ENCODE measurements at places on chromosomes 4 and X.

GRCh38 chrX:67684136-67684535, 140.3 kb downstream of the AR start:
- DNase-seq, result no peak

DNA sequence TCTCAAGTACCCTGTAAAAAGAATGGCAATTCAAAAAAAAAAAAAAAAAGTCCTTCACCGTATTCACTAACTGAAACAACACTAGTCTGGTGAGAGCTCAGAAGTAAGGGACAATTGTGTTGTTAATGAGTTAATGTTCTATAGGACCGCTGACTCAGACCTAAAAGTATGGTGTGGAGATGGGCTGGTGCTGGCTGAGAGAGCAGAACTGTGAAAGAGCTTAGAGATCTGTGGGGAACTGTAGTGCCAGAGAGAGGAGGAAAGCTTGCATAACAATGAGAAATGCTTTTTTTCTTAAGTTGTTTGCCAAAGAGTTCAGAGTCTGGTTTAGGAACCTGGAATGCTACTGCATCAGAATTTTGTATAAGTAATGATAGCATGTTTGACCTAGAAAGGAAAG, 65.1 kb downstream of the LHFPL1 start:
- DNase-seq, result no peak

GRCh38 chr4:99052902-99053301, 35.7 kb downstream of the ADH5 start:
- no peak for DNase-seq

GRCh38 chr4:76659103-76659490, 224.1 kb downstream of the SHROOM3 start:
- DNase-seq, result no peak

GRCh38 chrX:119647552-119648420, 41.6 kb upstream of the NKRF start:
- DNase-seq, result peak; percentile 18

DNA sequence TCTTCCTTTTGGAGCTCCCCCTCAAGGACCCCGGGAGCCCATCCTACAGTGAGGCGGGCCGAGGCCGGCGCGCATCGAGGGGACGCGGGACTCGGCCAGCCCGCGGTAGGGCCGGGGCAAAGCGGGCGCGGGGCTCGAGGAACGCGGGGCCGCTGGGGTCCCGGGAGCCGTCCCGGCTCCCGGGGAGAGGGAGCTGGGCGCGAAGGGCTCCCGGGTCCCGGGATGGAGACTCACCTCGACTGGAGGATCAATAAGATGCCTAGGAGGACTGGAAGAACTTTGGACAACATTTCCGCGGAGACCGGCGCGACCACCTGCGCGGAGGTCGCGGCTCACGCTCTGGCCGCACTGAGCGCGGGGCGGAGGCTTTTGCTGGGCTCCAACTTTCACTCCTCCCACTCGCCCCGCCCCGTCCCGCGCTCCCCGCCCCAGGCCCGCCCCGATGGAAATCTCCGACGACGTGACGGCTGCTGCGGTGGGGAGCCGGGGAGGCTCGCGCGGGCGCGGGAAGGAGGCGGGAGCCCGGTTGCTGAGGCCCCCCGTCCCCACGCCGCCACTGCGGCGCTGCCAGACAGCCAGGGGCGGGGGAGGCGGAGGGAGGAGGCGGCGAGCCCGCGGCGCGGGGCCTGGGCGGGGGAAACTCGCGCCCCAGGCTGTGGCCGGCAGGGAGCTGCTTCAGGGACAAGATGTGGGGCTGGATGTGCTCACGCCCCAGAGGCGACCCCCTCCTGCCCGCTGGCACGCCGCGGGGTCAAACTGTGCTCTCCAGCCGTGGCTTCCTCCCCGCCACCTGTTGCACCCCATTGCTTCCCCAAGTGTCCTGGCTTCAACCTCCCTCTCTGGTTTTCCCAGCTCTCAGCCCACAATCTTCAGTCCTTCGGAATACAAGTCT, at the start of gene GABRE:
GABRE (minus strand) TSS at position 341 of the 892 bp plus-strand sequence; CDS start at position 290, 51 bp downstream.
- no peak for DNase-seq

DNA sequence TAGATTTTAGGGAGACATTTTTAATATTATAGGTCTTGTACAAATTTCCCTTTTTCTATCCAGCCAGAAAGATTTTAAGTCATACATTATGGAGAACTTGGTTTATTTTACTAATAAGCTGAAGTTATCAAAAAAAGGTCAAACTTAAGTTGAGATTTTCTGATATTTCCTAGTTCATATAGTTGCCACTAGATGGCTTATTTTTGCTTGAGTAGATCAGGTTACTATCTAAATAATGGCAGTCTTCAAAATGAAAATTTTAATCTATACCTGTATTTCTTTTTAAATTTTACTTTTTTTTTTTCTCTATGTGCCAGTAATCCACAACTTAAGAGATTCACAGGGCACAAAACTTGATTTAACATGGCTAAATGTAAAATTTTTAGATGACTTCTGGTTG, 52.3 kb downstream of the USP9X start:
- DNase-seq, result no peak

DNA sequence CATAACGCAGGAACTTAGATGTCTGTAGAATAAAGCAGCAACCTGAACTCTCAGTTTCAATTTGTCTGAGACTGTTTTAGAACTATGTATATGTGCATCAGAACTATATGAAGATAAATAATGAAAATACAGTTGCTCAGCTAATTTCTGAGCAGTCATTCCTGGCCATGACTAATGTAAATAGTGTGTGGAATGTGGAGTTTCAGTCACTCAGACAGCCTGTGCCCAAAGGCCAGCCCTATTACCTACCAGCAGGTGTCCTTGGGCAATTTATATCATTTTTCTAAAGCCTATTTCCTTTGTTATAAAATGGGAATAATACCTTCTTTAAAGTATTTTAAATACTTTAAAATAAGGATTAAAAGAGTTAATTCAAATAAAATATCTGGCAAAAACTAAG, 56.0 kb upstream of the RELL1 start:
- no peak for DNase-seq

GRCh38 chrX:10235851-10236250, 79.1 kb downstream of the CLCN4 start:
- no peak for DNase-seq

DNA sequence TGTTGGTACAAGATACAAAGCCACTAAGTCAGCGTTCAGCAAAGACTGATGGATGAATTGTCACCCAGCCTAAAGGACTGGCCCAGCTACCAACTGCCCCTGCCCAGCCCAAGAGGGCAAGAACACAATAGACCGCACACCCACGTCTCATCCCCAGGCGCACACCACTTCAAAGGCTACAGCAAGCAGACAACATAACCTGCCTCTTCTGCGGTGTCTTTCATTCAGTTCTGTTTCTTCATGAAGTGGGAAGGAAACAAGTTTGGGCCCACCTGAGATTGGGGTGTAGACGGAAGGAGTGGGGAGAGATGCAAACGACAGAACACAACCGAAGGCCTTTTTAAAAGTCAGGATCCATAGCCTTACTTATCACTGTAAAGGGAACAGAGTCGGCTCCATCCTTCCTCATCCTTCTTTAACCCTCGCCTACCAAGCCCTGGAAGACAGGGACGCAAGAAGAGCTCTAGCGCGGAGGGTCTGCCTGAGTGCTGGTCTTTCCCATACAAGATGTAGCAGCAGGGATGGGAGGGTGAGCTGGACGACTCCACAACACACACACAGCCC, 691 bp downstream of the SCARB2 start:
- no peak for DNase-seq

GRCh38 chr4:123661080-123661737, 264.6 kb downstream of the SPRY1 start:
- DNase-seq, result no peak

GRCh38 chr4:54234497-54235205, 5.6 kb downstream of the PDGFRA start:
- no peak for DNase-seq

GRCh38 chr4:139984471-139984870, 169.5 kb downstream of the MAML3 start:
- no peak for DNase-seq

GRCh38 chr4:113682730-113683537, 78.6 kb downstream of the CAMK2D start:
- no peak for DNase-seq

DNA sequence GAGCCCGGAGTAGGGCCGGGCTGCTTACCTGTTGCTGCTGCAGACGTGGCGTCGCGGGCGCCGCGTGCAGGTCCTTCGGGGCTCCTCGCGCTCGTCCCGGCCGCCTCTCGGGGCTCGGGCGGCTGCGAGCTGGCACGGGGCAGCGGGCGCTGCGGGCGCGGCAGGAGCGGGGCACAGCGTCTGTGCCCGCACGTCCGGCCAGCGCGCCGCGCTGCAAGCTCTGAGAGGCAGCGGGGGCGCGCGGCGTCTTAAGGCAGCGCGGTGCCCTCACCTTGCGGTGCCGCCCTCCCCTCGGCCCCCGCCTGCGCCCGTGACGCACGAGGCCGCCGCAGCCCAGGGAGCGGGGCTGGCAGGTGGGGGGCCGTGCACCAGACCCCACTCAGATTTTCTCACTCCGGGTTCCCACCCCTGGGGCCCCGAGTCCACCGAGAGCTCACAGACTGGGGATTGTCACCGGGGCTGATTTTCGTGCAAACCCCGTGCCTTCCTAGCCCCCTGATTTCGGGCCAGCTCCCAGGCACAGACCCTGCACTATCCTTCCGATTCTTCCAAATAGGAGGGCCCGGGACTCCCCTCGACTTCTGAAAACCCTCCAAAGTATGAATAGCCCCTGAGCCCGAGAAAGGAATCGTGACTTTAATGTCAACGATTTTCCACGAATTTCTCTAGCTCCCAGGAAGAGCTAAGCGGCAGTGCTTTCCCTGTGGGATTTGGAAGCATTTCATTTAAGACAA, at the start of gene GPR101:
GPR101 (minus strand) TSS at position 222 of the 734 bp plus-strand sequence. CDS start 2,321 bp downstream, outside the sequence.
- no peak for DNase-seq

- DNase-seq, result no peak
These were observed 1538.2 kb downstream of the TECRL start for GRCh38 chr4:62871078-62871477.

- DNase-seq, result no peak
These were observed 62.3 kb downstream of the RTL9 start for GRCh38 chrX:110420771-110421499.

GRCh38 chr4:26522478-26522877, 32.2 kb upstream of the CCKAR start:
- no peak for DNase-seq

DNA sequence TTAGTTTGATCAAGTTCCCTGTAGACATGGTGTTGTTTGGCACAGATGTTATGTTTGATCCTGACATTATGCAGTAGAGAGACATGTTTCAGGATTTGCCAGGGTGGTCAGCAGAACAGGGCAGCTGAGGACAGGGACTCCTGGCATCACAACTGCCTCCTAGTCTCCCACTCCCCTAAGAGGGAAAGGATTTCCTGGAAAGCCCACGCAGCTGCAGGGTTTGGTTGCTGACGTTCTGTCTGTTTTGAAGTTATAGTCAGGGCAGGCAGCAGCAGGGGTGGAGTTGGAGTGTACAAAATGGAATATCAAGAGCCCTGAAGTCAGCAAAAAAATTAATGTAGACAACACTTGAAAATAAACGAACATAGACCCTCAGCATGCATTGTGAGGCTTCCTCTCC, 125.4 kb downstream of the CPE start:
- no peak for DNase-seq

GRCh38 chr4:101762534-101762933, 28.0 kb upstream of the BANK1 start:
- DNase-seq, result no peak

- no peak for DNase-seq
These were observed 41.5 kb downstream of the F8 start for GRCh38 chrX:154981116-154981411.

- DNase-seq, result no peak
These were observed at the start of gene ARMCX2 for GRCh38 chrX:101659601-101660063. ARMCX2 (minus strand) TSS chrX:101659850; CDS start chrX:101657588, 2,262 bp downstream.

DNA sequence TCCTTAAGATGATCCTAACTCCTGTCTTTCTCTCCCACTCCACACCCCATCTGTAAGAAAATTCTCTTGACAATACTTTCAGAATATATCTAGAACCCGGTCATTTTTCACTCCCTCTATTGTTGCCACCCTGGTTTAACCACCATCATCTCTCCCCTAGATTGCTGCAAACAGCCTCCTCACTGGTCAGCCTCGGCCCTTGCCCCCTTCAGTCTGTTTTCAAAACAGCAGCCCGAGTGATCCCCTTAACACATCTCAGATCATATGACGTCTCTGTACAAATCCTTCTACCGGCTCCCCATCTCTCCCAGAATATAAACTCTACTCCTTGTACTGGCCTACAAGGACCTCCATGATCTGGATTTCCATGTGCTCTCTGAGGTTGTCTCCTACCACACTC, 35.2 kb upstream of the F9 start:
- DNase-seq, result no peak

GRCh38 chr4:4969298-4969697, 50.0 kb downstream of the CYTL1 start:
- DNase-seq, result no peak

DNA sequence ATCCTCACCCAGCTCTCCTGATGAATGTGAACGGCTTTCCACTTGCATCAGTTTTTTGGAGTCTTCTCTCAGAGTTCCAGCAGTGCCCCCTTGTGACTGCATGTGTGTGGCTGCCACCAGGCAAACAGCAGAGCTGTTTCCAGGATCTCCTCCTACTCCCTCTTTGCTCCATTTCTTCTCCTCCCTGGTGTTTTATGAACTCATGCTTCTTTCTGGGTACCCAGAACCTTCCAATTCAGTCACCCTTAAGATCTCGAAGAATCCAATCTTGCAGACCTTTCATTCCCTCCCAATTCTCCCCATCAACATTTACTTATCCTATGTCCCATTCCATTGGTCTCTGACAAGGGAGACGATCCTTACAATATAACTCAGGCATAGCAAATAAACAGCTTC, 6.8 kb upstream of the TCEANC start:
- no peak for DNase-seq

DNA sequence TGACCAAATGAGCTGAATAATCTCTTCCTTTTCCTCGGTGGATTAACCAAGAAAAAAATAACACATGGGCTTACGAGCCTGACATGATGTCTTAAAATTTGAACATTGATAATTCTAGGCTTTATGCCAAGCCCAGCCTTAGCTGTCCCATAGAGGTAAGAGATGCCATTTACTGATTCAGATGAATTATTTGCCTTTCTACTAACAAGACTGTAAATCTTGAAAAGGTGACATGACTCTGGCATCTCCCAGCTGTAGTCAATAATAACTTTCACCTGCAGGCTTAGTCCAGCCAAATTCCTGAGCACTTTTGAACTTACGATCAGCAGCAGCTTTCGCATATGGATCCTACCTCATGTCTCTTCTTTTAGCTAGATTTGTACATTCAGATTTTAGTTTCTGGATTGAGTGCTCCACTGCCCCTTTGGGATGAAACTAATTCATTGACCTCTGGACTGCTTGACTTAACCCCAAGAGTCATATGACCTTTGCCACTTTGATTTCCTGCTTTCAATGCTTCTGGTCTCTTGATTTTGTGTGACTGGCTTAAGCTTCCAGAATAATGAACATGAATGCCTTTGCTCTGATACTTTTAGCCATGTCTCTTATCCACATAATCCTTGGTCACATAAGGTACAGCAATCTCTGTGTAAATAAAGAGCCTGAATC, 876.4 kb upstream of the SLIT2 start:
- no peak for DNase-seq

GRCh38 chr4:68691186-68691585, 20.7 kb upstream of the UGT2B15 start:
- DNase-seq, result no peak

- DNase-seq, result no peak
These were observed 10.2 kb downstream of the ATXN3L start for GRCh38 chrX:13309631-13310030.
